Activated CD4-positive, alpha-beta memory T cell treated with anti-CD3 and anti-CD28 coated beads for 36 hours (primary cell): ENCODE measurements at places on chromosomes 16 and 17. TPM values are rescaled to one million over a fixed set of nuclear protein-coding genes. Genes with fewer than 3 reads are reported as not detected.

GRCh38 chr17:83105512-83105911 lies 26.1 kb downstream of the METRNL start:
- no peak for DNase-seq
- H3K36me3 ChIP-seq: no peaks in the 10 kb centered on the region
- H3K4me3 ChIP-seq: no peak overlapping the region
- no peak overlapping the region for H3K27ac ChIP-seq
- peaks cover 15% of the 10 kb centered on the region for H3K27me3 ChIP-seq
- peaks cover 2% of the 10 kb centered on the region for H3K4me1 ChIP-seq

DNA sequence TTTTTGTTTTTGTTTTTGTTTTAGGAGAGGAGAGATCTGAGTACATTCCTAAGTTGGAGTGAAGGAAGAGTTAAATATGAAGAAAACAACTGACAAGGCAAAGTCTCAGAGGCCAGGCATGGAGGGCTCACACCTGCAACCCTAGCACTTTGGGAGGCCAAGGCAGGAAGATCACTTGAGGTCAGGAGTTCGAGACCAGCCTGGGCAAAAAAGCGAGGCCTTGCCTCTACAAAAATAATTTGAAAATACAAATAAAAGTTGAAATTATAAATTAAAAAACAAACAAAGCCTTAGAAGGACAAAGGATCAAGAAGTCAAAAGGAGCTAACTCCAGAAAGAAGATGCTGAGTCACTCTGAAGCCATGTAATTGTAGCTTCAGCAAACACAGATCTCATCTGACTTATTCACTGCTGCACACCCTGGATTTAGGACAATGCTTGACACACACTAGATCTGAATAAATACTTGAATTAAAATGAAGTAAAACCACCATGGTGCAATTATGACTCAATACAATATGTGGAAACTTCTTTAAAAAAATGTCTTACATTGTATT lies 9.1 kb downstream of the CEP20 start:
- H3K27me3 ChIP-seq: no peaks in the 10 kb centered on the region
- no peak for DNase-seq
- H3K4me3 ChIP-seq: no peak overlapping the region
- H3K27ac ChIP-seq: peak overlapping the region; percentile 60
- peaks cover 32% of the 10 kb centered on the region for H3K36me3 ChIP-seq

DNA sequence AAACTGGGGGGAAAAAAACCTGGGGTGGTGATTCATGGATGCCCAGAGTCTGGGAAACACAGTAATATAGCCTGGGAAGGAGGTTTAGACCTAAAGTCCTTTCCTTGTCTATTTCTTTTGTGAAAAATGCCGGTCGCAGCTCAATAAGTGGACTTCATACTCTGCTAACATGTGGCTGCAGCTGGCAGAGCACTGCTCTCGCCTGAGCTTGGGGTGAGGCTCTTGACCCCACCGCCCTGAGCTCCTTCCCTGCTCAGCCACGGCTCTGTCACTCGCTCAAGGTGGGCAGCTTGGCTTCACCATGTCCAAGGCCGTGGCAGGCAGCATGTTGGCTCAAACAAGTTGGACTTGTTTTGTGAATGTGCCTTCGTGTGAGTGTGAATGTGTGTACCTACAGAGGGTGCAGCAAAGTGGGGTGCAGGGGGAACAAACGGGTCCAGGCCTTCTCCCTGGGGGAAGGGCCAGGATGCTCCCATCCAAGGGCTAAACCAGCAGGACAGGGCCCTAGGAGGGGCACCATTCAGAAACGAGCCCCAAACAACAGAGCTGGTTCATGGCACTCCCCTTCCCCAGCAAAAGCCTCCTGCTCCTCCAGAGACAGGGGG lies 4.9 kb downstream of the FA2H start:
- no peak for DNase-seq
- no peak overlapping the region for H3K27ac ChIP-seq
- no peak overlapping the region for H3K4me3 ChIP-seq
- no peaks in the 10 kb centered on the region for H3K36me3 ChIP-seq

DNA sequence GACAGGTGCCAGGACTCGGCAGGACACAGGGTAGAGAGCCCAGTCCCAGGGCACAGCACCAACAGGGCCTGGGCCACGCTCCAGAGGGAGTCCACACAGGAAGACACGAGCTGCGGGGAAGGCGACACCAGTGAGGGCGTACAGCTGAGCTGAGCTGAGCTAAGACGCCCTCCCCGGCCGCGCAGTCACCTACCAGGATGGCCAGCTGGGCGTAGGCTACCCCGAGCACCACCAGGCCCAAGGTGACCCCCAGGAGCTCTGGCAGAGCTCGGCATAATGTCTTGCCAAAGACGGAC lies 42.6 kb downstream of the TSC2 start:
- no peaks in the 10 kb centered on the region for H3K27me3 ChIP-seq
- H3K27ac ChIP-seq: no peak overlapping the region
- peaks cover 9% of the 10 kb centered on the region for H3K36me3 ChIP-seq
- H3K4me1 ChIP-seq: no peaks in the 10 kb centered on the region
- no peak for DNase-seq

DNA sequence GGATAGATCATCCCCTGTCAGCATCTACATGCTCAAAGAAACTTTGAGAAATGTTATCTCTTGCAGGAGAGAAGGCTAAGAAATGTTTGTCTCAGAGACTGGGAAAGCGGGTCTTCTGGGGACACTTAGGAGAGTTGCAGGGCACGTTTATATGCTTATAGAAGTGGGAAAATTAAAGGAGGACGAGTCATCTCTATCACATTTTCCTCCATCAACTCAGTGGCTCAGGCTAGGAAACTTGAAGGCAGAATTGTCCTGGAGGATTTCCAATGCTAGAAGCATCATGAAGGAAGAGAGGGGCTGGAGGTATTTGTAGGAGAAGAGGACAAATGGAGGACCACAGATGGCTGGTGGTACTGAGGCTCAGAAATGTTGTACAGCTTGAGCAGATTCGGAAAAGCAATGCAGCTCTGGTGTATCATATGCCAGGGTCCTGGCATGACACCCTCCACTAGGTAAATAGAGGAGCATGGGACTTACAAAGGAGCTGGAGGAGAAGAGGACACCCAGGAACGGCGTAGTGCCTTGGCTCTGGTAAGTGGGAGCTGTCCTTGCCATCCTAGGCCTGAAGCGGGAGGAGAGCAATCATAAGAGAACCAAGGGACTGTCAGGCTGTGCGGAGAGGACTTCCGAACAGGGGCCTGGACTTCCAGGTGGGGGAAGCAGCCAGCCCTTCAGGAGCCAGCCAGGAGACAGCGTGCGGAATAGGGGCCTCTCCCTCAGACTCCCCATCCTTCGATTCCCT lies 4.5 kb upstream of the HS3ST3B1 start:
- no peak overlapping the region for H3K27ac ChIP-seq
- no peaks in the 10 kb centered on the region for H3K36me3 ChIP-seq
- peaks cover 32% of the 10 kb centered on the region for H3K4me1 ChIP-seq
- no peak for DNase-seq

- H3K4me1 ChIP-seq: no peaks in the 10 kb centered on the region
- no peaks in the 10 kb centered on the region for H3K27me3 ChIP-seq
- peaks cover 63% of the 10 kb centered on the region for H3K36me3 ChIP-seq
- H3K4me3 ChIP-seq: no peak overlapping the region
- no peak for DNase-seq
Observed at GRCh38 chr17:82949984-82950383, 110.2 kb upstream of the ZNF750 start.

The FAM20A gene
- not detected for total RNA-seq

The CCT6B gene
- 1.1 TPM for total RNA-seq

The IGSF6 gene
- 0.12 TPM for total RNA-seq

The ABCC11 gene
- total RNA-seq: 0.33 TPM

The EVPLL gene
- not detected for total RNA-seq
